ENCODE measurements at places on chromosomes 7 and 10. TPM values are rescaled to one million over a fixed set of nuclear protein-coding genes. Genes with fewer than 3 reads are reported as not detected.
A peak's percentile ranks its signal among the peaks of the same experiment; 100 is the strongest.

GRCh38 chr10:15053061-15053460 lies 9.3 kb downstream of the OLAH start:
- no peaks in the 10 kb centered on the region for H3K36me3 ChIP-seq
- no peaks in the 10 kb centered on the region for H3K27me3 ChIP-seq
- no peaks in the 10 kb centered on the region for H3K4me1 ChIP-seq
- no peak for DNase-seq

- H3K4me1 ChIP-seq, result no peaks in the 10 kb centered on the region
- no peaks in the 10 kb centered on the region for H3K36me3 ChIP-seq
- H3K27me3 ChIP-seq, result no peaks in the 10 kb centered on the region
- no peak overlapping the region for H3K4me3 ChIP-seq
- no peak overlapping the region for H3K27ac ChIP-seq
Measured at GRCh38 chr7:26046150-26046549, 105.8 kb upstream of the NFE2L3 start.

- no peak overlapping the region for H3K27ac ChIP-seq
- no peak for DNase-seq
- H3K4me1 ChIP-seq, result no peaks in the 10 kb centered on the region
Measured at GRCh38 chr10:83218205-83218604, 921.1 kb upstream of the GHITM start.

GRCh38 chr7:108049962-108050361 lies 47.0 kb upstream of the LAMB1 start:
- DNase-seq, result no peak
- H3K4me1 ChIP-seq, result no peaks in the 10 kb centered on the region

DNA sequence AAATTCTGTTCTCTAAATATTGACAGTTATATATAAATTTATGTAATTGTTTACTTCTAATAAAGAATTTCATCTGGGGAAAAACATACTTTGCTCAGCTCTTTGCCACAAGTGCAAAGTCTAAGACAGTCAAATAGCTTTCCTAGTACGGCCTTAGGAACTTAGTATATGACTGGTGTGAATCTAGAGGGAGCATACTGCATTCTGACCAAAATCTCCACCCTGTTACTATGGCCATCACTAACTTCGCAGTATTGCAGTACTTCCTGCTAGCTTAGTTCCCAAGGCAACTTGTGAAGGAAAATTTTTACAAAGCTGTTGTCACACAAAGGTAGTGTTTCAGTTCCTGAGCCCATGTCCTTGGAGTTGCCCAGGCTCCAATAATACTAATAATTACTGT lies 181.5 kb downstream of the CFTR start:
- no peaks in the 10 kb centered on the region for H3K36me3 ChIP-seq
- H3K4me3 ChIP-seq, result no peak overlapping the region
- no peaks in the 10 kb centered on the region for H3K4me1 ChIP-seq
- H3K27ac ChIP-seq, result no peak overlapping the region
- no peaks in the 10 kb centered on the region for H3K27me3 ChIP-seq

DNA sequence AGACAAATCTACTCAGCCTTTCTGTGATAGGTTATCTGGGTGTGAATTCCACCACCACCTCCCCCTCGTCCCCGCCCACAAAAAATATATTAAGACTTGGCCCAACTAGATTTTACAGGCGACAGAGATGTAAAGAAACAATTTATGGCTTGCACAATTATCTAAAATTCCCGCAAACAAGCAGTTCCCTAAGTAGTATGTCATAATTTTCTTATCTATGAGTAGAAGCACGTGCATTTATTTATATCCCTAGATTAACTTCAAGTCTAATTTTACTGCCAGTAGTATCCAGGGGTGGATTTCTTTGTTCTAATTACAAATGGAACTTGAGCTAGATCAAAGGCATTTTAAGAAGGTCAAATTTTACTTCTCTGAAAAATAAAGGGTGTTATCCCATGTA lies 1.7 kb downstream of the TSPAN12 start:
- no peak overlapping the region for H3K27ac ChIP-seq
- DNase-seq, result no peak
- peak overlapping the region; percentile 66 for H3K4me3 ChIP-seq
- peaks cover 5% of the 10 kb centered on the region for H3K4me1 ChIP-seq
- H3K27me3 ChIP-seq, result no peaks in the 10 kb centered on the region

DNA sequence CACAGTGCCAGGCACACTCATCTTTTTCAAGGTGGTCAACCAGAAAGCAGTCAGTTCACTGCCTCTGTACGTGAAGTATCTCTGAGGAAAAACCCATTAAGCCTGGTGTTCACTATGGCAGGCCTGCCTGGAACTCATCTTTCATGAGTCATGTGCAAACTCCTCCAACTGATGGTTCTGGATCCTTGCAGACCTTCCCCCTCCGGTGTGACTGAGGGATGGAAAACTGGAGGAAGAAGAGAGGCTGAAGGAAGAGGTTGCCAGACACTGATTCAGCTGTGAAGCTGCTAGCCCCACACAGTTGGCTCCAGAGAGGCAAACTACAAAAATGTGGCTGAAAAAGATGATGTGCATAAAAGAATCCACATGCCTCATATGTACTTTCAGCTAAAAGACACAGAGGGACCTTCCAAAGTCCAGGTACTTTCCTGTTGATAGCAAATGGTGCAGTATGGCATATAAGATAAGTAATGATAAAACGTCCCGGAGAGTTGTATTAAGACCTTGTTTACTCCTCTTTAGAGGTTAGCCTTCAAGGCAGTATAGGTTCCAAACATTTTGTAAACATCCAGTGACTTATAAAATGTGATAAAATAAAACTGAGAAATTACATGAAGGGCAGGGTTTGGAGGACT lies 2.7 kb downstream of the CYP3A5 start:
- no peak overlapping the region for H3K4me3 ChIP-seq
- no peak overlapping the region for H3K27ac ChIP-seq
- no peaks in the 10 kb centered on the region for H3K4me1 ChIP-seq
- H3K27me3 ChIP-seq, result no peaks in the 10 kb centered on the region
- DNase-seq, result no peak

Gene APBB1IP
- total RNA-seq, result not detected

Gene PDGFA
- 38.0 TPM for total RNA-seq

Gene TMEM273
- not detected for total RNA-seq

Gene BZW2
- total RNA-seq, result 103 TPM

Gene MYL10
- 0.44 TPM for total RNA-seq

Gene SFRP4
- not detected for total RNA-seq

Gene ABCB1
- 0.88 TPM for total RNA-seq
